ENCODE measurements at places on chromosomes 6 and 20. TPM values are rescaled to one million over a fixed set of nuclear protein-coding genes. Genes with fewer than 3 reads are reported as not detected.

TRIM10 gene
- total RNA-seq, result not detected

ZBP1 gene
- not detected for total RNA-seq

HMGA1 gene
- 35.9 TPM for total RNA-seq

TFAP2D gene
- total RNA-seq, result not detected

NDRG3 gene
- 26.2 TPM for total RNA-seq

EPM2A gene
- 15.9 TPM for total RNA-seq

Data from thyroid gland (tissue), 4 donors.